Naive thymus-derived CD4-positive, alpha-beta T cell (primary cell): ENCODE measurements at places on chromosomes 11 and 22.

GRCh38 chr11:70577258-70577603, 178.9 kb downstream of the CTTN start:
- DNase-seq = no peak

GRCh38 chr11:37511425-37511933, 913.4 kb upstream of the RAG2 start:
- DNase-seq = no peak

GRCh38 chr11:84106541-84106940, 820.4 kb upstream of the CCDC90B start:
- DNase-seq = no peak

GRCh38 chr11:63763496-63764339, 4.9 kb downstream of the ZFTA start:
- DNase-seq = no peak

DNA sequence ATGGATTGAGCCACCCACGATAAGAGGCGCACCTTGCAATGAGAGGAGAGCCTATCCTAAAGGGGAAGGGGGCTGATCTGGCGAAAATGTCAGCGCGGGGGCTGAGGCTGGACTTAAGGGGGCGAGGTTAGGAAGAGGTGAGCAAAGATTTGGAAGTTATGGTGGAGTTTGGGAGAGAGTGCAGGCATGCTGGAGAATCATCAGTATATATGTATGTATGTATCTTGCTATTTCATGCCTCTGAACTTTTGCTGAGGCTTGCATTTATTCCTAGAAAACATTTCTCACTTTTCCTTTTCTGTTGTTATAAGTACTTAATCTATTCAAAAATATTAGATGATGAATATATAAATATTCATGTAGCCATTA, 17.2 kb upstream of the THRSP start:
- DNase-seq = no peak

GRCh38 chr11:110311783-110312579, 15.6 kb upstream of the RDX start:
- DNase-seq = no peak

DNA sequence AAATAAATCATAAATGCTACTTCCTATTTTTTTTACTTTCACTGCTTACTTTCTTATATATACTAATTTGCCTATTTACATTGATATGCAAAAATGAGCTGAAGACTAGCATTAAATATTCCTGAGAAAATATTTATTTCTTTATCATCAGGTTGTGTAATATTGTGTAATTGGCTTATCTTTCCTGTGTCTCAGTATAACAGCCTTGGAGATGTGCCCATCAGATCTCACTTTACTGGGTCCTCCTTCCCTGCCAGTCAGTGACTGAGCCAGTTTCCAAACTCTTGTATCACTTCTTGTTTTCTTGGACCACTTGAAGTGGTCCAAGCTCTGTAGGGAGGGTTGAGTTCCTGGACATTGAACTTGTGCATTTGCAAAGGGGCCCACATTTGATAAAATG, 900.0 kb downstream of the LUZP2 start:
- DNase-seq = no peak

DNA sequence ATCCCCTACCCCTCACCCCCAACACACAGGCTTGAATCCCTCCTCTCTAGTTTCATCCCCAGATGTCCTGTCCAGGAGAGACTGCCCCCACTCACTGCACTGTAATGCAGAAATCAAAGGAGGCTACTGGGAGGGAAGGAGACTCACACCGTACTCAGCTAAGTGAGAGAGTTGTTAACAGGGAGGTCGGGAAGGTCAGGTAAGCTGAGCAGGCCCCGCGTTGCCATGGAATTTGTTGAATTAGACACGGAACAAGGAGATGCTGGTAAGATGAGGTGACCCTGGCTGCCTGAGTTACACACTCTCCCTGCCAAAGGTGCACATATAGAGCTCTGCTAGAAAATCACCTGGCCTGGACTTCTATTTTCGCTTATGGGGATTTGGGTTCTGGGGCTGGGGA, 197.9 kb downstream of the NXPE2 start:
- no peak for DNase-seq

DNA sequence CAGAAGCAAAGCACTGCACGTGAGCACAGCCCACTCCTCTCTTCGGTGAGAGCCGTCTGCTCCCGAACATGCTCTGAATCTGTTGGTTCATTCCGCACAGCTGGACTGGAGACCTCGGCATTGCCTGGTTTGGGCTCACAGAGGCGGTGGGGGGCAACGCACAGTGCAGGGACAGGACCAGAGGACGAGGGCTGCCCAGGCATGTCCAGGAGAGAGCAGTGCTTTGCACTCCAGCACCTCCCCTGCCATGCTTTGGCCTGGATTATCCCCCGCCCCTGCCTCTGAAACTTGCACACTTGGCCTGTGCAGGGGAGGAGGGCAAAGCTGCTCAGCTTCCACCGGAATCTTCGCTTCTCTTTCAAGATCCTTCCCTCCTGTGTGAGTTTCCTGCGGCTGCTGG, 536.5 kb downstream of the BRD1 start:
- DNase-seq = no peak

- no peak for DNase-seq
Observed at GRCh38 chr22:26558248-26558895, 31.6 kb downstream of the TPST2 start.

DNA sequence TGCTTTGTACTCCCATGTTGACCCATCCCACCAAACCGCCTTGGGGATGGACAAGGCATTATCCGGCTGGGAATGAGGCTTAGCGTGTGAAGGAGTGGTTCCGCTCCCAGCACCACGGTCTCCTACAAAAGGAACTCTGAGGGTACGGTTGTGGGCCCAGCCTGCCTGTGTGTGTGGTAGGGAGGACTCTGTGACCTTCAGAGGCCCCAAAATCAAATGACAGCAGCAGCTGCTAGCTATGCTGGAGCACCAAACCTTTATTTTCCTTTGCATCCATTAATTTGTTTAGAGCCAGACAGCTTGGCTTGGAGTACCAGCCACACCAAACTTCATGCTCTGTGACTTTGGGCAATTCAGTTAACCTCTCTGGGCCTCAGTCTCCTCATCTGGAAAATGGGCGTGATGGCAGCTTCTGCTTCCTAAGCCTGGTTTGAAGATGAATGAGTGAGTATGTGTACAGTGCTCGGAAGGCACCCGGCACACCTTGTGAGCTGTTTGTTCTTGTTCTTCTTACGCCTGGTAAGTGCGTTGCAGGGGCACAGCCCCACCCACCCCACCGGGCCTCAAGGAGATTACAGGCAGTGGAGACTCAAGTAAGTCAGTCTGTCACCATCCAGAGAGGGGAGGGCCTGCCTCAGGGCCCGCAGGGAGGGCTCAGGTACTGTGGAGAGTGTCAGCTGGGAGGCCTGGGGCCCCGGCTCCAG, 25.3 kb downstream of the MB start:
- DNase-seq = no peak
